Stimulated activated CD4-positive, alpha-beta T cell treated with anti-CD3 and anti-CD28 coated beads, Interleukin-4, amount 100 ng/mL, for 24 hours (primary cell): ENCODE measurements at places on chromosomes 5 and 9.

DNA sequence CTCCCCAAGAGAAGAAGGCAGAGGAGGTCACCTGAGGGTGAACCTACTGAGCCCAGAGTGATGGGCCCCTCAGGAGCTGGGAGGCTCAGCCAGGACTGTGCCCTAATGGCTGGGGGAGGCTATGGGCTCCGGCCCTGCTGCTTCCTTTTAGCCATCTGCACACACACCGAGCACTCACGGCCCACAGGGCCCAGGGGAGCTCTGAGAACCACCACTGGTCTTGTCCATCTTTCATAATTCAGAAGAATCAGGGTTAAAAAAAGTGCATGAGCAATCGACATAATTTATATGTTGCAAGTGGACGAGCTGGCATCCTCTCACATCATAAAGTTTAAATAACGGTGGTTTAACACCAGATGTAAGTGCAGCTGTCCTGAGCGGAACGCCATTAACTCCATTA is 162.1 kb downstream of the FSTL4 start:
- no peak for DNase-seq

DNA sequence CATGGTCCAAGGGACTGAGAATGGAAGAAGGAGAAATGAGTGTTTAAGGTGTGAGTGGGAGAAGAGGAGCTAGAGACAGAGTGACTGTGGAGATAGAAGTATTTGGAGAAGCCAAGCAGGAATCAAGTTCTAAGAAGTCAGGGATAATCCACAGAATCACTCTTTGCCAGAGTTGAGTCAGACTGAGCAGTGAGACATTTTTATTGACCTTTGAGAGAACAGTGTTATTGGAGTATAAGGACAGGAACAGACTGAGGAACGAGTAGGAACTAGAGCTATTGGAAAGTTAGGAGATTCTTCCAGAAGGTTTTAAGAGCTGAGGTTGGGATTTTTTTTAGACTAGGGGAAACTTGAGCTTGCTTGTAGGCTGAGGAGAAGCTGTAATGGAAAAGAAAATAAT is 37.2 kb downstream of the RCL1 start:
- DNase-seq: no peak

GRCh38 chr5:132947671-132948070 is 15.8 kb downstream of the AFF4 start:
- no peak for DNase-seq

DNA sequence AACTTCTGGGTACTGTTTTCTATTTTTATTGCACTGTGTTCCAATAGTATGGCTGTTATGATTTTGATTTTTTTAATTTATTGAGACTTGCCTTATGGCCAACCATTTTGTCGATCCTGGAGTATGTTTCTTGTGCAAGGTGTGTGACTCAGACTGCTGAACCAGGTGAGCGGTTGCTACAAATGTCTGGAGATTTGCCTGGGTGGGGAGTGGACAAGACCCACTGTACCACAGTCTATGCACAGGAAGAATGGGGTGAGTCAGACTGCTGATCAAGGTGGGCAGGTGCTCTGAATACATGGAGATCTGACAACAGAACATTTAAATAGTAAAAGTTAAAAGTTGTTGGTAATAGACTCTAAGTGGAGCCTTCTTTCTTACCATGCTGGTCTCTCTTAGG is 609.2 kb downstream of the CSNK1G3 start:
- no peak for DNase-seq

GRCh38 chr9:4803670-4804530 is 11.2 kb downstream of the RCL1 start:
- DNase-seq: no peak

- no peak for DNase-seq
These were observed 732.9 kb downstream of the MTRR start for GRCh38 chr5:8601831-8602354.

- DNase-seq: no peak
These were observed 107.0 kb downstream of the TRIO start for GRCh38 chr5:14250084-14250695.

- DNase-seq: no peak
These were observed 97.6 kb upstream of the FANCC start for GRCh38 chr9:95415158-95415557.

DNA sequence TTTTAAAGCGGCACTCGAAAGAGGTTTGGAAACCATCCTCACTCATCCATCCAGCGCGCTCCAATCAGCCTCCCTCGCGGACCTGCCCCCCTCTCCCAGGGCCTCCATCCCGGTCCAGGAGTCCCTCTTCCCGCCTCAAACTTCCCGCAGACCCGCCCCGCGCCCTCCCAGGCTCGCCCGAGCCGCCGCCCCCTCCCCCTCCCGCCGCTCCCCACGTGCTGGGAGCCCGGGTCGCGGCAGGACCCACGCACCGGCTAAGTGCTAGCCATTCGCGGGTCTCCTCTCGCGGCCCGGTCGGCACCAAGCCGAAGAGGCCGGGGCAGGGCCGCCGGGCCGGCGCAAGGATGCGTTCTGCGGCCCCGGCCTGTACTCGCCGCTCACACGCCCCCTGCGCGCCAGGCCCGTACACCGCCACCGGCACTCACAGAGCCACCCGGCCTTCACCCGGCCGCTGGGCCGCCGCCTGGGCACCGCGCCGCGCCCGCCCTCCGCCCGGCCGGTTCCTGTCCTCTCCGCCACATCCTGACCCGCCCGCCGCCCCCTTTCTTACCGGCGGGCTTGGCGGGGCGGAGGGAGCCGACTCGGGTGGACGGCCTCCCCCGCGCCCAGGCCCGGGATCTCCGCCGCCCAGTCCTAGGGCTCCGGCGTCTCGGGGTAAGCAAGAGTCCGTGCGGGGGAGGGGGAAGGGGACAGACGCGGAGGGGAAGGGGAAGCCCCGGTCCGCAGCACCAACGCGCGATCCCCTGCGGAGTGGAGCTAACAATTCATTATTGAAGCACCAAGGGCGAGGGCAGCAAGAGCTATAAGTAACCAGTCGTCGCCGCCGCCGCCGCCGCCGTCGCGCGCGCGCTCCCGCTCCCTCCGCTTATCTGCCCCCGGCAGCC is 576 bp downstream of the CHD1 start:
- DNase-seq: peak; percentile 50

DNA sequence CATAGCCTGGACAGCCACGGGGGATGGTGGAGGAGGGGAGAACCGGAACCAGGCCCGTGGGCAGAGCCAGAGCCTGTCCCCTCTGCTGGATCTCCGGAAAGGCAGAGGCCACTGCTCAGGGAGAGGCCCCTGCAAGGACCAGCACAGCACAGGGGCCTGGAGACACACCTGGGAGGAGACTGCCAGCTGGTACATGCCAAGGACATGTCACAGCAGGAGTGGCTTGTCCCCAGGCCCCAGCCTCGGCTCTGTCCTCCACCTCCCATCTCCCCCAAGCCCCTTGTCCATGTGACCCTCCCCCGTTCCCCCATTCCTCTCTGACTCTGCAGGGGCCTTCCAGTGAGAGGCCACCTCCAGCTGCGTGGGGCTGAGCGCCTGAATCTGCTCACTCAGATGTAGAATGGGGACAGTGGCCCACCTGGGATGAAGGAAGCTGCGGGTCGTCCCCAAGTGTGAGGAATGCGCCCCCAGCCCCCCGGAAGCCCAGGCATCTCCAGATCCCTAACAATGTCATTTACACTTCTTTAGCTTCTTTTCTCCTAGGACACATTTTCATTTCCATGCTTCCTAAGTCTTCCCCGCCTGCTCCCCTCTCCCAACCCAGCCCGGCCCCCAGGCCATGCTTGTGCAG is 349.6 kb upstream of the IRX2 start:
- no peak for DNase-seq

- no peak for DNase-seq
These were observed 93.4 kb downstream of the STRBP start for GRCh38 chr9:123174887-123175518.

DNA sequence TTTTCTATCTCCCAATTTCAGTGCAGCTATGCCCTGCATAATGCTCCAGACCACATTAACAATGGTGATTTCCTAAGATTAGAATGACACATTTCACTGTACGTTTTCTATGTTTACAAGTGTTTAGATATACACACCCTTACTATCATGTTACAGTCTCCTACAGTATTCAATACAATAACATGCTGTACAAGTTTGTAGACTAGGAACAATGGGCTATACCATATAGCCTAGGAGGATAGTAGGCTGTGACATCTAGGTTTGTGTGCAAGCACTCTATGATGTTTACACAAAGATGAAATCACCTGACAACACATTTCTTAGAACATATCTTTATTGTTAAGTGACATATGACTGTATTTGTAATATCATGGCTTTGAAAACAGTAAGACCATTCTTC is 1435.6 kb upstream of the NUDT12 start:
- DNase-seq: no peak

DNA sequence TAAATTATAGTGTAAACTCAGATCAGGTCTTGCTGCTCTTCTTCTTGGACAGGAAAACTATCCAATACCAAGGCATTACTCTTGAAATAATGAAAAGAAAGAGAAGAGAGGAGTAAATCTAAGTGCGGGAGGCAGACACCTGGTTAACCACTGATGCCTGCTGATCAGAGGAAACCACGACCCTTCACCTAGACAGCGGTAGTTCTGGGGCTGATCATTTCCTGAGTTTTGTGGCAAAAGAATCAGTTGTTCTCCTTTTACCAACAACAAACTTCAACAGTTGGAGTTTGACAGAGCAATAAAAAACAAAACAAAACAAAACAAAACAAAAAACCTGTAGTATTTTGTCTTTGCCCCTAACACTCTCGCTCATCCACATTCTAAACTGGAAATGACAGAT is 3.0 kb downstream of the RLN1 start:
- no peak for DNase-seq

- no peak for DNase-seq
These were observed 118.1 kb upstream of the ERCC6L2 start for GRCh38 chr9:95757439-95757838.

- DNase-seq: no peak
These were observed 84.3 kb downstream of the SIL1 start for GRCh38 chr5:139113892-139114291.

DNA sequence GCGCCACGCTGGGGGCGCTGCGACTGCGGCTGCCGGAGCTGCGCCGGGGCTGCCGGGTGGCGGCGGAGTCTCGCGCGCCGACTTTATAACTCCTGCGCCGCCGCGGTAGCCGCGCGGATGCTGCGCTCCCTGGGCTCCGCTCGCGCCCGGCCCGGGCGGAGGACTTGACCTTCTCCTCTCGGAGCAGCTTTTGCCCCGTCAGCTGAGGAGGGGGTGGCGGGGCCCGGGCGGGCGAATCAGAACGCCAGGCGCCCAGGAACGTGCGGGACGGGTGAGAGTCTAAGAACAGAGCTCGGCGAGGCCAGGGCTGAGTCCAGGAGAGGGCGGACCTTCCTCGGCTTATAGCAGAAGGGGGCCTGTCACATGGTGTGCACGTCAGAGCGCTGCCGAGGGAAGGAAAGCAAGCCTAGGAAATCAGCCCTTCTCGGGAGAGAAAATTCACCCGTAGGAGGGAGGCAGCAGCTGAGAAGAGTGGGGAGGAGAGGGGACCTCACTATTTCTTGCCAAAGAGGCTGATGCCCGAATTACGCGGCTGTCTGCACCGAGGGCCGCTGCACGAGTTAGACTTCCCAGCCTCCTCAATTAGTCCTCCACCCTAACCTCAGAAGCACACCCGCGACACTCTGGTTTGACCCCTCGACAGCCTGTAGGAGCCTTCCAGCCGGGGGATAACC is at the start of gene FOXD1:
Gene FOXD1 (minus strand): TSS at position 315 of the 674 bp plus-strand sequence. CDS start 415 bp downstream, outside the sequence.
- DNase-seq: peak; percentile 38

- DNase-seq: peak; percentile 2
These were observed 39.3 kb downstream of the SECISBP2 start for GRCh38 chr9:89357331-89358197.

- no peak for DNase-seq
These were observed 1.3 kb downstream of the PRDM12 start for GRCh38 chr9:130665431-130666392.

GRCh38 chr5:107269678-107270077 is 401.1 kb downstream of the EFNA5 start:
- no peak for DNase-seq

GRCh38 chr5:28324174-28324573 is 1285.8 kb upstream of the CDH9 start:
- DNase-seq: no peak

GRCh38 chr9:108073823-108074222 is 584.3 kb upstream of the KLF4 start:
- DNase-seq: no peak

DNA sequence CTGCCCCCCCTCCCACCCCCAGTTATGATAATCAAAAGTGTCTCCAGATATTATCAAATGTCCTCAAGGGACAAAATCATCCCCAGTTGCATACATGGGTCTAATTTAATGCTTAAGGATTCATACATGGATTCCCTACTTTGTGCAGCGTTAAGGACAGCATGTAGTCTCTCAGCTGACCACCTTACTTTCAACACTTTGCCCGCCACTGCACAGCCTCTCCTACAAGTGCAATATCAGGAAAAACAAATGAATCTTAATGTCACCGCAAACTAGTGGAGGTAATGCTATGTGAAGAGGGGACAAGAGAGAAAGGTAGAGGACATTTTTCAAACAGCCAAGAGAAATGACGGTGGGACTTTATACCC is 78.6 kb downstream of the TLE1 start:
- no peak for DNase-seq

DNA sequence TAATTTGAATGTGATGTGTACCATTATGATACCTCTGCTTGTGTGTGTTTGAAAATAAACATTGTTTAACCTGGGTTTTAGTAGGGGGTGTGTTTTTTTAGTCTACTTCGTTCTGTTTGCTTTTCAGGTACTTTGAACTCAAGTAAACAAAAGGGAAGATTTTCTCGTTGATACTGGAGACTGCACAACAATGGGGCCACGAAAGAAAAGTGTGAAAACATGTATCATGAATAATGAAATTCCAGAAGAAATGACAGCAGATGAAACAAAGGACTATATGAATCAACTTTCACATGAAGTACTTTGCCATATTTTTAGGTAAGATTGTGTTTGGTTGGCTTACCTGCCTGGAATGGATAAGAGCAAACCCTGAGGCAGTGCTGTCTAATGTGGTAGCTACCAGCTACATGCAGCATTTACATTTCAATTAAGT is 10.8 kb downstream of the FBXO38 start:
- DNase-seq: no peak

- DNase-seq: no peak
These were observed 589 bp upstream of the THBS4 start for GRCh38 chr5:80034559-80034958.

DNA sequence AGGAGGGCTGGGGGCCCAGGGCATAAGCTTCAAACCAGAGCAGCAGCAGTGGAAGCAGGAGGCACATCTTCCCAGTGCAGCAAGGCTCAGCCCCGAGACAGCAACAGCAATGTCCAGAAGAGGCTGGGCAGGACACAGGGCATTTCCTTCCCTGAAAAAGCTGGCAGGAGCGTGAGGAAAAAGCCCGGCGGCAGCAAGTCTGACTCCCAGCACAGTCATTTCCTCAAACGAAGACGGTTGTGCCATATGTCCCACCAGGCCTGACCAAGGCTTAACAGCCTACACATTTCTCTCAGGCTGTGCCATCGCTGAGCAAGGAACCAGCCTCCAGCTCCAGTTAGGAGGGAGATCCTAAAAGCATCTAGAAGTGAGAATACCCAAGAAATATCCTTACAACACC is 74.5 kb downstream of the APTX start:
- no peak for DNase-seq
